ENCODE measurements at places on chromosomes 12 and 14. TPM values are rescaled to one million over a fixed set of nuclear protein-coding genes. Genes with fewer than 3 reads are reported as not detected.

DNA sequence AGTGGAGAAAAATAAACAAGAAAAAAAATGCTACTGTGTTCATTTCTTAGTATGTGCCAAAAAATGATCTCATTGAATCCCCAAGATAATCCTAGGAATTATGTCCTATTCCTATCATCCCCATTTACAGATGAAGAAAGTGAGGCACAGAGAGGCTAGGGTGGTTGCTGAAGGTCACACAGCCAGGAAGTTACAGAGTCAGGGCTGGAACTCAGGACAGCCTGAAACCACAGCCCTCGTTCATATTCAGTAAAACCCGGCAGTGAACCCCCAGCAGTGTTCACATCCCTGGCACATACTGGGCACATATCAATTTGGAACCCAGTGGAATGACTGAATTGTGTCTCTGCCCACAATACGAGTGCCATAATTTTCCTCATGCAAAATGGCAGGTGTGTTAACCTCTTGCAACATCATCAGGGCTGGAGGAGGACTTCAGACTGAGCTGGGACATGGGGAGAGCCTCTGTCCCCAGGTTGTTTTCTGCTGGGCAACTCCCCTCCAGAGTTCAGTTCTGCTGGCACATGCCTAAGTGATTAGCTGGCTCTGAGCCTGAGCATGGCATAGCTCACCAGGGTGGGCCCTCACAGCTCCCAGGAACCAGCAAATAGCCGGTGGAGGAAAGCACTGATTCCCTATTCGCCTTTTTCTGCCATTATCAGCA is 2.0 kb upstream of the PPP1CC start:
- no peak for DNase-seq

DNA sequence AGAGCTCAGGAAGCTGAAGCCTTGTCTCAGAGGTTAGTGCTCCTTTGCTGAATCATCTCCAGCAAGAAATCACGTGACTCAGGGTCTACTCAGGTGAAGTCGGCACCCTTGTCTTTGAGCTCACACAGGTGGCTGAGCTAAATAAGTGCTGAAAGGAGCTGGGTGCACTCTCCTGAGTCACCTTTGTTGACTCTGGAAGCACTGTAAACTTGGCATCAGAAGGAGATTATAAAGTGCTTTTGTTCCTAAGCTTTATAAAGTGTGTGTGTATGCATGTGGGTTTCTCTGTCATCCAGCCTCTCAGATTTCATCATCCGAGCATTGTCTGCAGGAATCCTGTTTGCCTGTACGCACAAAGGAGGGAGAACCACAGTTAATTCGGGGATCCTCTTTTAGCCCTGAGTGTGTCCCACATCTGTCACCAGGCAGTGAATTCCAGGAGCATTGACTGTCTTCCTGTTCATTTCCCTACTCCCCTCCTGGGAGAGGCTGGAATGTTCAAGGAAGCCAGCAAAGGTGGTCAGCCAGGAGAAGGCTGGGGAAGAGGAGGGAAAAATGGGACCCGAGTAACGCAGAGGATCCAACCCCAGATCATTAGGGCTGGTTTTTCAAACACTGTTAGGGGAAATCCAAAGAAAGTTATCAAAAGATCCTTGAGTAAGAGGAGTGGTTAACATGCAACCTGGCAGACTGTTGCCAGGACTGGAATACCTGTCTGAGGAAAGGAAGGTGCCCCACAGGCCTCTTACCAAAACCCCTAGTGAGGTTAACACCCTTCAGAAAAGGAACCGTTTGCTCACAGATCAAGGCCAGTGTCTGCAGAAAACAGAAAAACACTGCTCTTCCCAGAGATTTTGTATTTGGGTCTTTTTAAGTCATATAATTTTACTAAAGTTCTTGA is 157.5 kb upstream of the HIF1A start:
- DNase-seq = peak; percentile 79

DNA sequence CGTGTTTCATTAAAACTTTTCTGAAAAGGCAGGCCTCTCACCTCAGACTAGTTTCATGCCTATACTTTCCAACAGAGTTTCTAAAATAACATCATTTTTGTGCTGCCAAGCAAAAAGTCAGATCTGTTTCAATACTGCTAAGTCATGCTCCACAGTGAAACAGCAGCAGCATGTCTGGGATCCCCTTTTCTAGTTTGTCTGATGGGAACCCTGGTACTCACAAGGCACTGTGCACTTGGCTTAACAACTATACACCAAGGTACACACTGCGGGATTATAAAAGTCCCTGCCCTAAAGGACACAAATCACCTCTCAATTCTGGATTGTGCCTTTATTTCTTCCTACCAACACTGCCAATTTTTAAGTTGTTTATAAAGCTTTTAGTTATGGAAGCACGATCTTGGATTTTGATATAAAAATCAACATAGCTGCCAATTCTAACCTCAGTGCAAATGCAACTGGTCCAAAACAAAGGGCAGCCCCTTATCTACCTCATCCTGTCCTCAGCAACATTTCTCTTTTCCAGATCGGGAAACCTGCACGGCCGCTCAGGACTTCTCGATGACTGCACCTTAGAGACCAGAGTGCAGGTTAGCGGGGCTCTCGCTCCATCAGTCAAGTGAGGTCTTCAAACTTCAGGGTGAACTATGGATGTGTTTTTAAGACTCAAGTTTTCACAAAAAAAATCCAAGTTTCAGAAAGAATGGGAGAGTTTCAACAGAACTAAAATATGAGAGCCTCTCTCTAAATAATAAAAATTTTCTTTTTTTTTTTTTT is 1.7 kb upstream of the EIF5 start:
- no peak for DNase-seq

Gene CLEC7A
- 0.22 TPM for total RNA-seq

DNA sequence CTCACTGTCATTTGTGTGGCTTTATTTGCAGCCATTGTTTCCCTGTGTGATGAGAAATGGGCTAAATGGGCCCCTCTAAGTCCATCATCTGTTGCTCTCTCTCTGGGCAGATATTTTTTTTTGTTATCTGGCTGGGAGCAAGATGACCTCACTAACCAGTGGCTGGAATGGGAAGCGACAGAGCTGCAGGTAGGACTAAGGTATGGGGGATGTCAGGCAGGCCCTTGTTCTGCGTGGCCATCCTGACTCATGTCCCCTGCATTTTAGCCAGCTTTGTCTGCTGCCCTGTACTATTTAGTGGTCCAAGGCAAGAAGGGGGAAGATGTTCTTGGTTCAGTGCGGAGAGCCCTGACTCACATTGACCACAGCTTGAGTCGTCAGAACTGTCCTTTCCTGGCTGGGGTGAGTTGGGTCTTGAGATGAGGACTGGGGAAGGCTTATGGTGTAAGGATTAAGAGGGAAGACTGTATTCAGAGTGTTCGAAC is 1.3 kb downstream of the MARS1 start:
- DNase-seq = no peak

Gene CD27
- not detected for total RNA-seq

DNA sequence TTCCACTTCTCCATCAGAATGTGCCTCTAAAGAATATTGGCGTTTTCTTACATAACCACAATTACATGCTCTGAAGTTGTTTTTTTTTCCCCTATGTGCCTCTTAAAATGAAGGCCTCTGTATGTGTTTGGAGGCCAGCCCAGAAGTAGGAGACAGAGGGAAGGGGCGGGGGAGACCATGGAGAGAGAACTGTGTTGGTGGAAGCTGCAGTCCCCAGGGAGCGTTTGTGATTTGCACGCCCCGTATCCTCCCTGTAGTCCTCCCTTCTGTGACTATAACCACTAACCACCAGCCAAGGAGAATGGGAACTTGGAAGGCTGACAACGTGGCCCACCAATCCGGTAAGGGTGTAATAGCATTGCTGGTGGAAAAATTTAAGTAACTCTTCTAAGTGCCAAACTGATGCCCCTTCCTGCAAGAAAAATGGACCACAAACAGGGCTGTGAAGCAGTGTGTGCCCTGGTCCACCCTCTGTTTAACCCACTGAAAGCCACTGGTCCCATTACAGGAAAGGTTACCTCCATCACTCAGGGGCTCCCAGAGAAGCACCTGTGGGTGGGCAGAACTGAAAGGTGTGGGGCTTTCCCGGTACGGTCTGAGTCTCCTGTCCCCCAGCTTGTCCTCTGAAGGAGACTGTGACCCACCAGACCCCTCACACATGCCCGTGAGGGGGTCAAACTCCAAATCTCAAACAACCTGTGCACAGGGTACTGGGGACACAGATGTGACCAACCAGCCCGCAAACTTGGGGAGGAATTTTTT is 36.8 kb downstream of the CCDC88C start:
- DNase-seq = no peak

DNA sequence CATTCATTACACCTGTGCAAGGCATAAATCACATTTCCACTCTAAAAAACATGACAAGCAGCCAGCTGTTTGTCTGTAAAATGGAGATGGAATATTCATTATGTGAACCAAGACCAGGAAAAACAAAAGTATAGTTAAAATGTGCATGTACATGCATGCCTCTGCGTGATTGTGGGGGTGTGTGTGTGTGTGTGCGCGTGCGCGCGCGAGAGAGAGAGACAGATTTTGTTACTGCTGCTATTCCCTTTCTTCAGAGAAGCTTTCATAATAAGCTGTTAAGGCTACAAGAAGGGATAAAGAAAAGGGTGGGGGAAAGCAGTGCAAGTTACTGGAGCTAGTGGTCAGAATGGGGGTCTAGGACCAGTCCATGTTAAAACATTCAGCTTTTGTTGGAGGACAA is 430.3 kb downstream of the NAV3 start:
- no peak for DNase-seq

DNA sequence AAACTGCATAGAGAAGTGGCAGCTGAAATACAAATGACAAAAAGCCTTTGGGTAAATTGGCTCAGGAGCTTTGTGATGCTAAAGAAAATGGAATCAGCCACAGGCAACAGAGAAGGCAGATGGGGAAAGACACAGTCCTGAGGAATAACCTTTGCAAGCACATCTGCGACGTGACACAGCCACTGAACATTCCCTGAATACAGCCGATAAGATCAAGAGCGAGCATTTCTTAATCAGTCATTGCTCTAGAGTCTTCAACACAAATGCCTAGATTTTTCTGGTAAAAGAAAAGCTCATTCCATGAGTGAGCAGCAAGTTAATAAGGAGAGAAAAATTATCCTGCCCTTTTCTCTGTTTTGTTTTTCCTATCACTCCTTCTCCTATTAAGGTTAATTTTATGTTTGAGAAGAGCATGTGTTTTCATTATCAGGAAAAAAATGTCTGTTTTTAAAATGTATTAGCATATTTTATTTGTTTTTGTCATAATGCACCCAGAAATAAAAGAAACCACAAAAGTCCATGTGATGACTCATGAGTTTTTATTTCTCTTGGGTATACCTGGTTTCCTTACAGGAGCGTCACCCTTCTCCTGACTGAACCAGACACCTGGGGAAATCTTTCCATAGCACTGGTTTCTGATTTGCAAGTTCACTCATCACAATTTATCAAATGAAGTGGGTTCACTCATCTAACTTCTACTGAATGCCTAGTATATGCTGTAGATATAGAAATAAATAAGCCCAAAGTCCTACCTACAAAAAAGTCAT is 45.4 kb upstream of the PCED1B start:
- DNase-seq = no peak

DNA sequence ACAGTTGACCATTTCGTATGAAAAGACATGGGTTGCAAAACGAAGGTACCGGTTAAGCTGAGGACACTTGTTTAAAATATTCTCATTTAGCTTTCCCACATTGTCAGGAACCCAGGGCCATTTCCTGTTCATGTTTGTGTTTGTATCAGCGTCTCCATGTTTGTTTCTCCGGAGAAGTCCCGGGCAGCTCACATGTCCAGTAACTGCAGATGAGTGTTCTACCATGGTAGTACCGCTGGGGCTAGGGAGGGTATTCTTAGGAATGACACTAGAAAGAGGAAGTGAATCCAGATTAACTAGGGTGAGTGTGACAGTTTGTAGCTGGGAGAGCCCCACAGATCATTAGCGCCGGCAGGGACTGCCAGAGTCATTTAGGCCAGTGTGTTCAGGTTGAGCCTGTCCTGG is 50.0 kb upstream of the EVL start:
- DNase-seq = peak; percentile 54

Gene IGFBP6
- 16.6 TPM for total RNA-seq

- DNase-seq = no peak
These were observed 41.4 kb upstream of the SCN8A start for GRCh38 chr12:51549637-51550036.

GRCh38 chr12:58007875-58008274 is 66.5 kb downstream of the ATP23 start:
- no peak for DNase-seq

DNA sequence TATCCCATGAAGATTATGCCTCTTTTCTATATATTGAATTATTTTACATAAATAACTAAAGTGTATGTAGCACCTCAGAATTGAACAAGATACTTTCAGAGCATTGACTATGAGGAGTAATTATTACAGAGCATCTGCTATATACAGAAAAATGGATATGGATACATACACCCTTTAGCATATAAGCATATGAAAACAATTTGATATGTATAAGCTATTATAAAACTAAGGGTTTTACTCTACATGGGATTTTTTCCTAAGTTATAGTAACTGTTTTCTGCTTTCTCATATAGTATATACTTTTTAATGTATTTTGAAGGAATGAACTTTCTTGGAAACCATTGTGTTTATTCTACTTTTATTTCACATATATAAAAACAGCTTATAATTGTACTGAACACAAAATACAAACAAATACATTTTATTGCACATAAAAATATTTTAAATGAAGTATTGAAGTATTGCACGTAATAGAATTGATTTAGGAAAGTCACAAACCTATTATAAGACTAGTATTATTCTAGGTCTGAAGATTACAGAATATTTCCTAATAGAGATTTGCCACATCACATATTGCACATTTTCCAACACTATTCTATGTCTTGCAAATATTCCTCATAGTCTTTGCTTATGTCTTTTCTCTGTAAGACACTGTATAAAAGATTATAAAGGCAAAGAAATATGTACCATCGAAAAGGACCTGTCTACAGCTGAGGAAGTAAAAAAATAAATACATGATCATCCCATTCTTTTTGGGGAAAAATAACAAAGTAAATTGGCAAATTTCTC is 8.4 kb downstream of the CD69 start:
- DNase-seq = no peak

Gene GRIN2B
- not detected for total RNA-seq

GRCh38 chr12:47785036-47785886 is 12.2 kb downstream of the SLC48A1 start:
- DNase-seq = no peak

- DNase-seq = no peak
These were observed 248.1 kb upstream of the SOX5 start for GRCh38 chr12:24197532-24197931.

- no peak for DNase-seq
These were observed 4.4 kb upstream of the KRT76 start for GRCh38 chr12:52781399-52782082.

Gene KRT3
- total RNA-seq = not detected

GRCh38 chr12:120625557-120626419 is 14.6 kb upstream of the CABP1 start:
- no peak for DNase-seq

Gene SSPN
- total RNA-seq = 0.22 TPM

DNA sequence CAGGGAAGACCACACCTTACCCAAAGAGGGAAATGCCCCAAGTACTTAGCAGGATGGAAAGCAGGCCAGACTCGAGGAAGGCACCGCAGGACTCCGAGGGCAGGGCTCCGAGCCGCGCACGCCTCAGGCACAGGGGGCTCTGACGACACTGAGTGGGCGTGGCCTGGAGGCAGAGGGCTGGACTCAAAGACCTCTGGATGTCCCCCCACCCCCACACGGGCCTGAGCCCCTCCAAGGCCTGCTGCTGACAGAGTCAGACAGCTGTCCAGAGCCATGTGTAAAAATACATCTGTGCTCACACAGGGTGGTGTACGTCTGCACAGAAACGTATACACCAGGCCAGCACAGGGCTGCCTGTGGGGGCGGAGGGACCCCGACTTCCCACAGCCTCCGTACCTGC is 1.4 kb downstream of the AKT1 start:
- DNase-seq = peak; percentile 57
